ENCODE measurements at places on chromosomes 1 and 21.
A peak's percentile ranks its signal among the peaks of the same experiment; 100 is the strongest.

DNA sequence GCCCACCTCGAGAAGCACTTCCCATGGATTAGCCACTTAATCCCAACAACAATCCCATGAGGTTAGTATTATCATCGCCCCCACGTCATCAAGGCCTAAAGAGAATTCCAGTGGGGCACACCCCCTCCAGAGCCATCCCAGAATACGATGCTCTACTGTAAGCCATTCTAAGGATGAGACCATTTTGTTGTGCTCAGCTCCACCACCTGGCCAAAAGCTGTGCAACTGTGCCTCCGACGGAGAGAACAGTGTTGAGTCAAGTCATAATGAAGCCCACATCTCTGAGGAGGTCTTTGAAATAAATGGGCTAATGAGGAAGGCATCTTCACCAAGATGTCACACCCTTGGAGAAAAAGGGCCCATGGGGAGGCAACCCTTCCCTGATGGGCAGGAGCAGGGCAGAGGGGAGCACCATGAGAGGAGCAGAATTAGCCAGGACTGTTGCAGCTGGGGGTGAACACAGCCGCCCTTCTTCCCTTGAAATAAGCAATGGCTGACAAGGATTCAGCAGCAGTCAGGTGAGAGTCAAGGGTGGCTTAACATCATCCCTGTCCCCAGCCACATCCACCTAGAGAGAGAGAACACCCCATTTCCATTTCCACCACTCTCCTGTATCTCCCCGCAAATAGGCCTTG is 14.6 kb downstream of the SYF2 start:
- no peak for DNase-seq

DNA sequence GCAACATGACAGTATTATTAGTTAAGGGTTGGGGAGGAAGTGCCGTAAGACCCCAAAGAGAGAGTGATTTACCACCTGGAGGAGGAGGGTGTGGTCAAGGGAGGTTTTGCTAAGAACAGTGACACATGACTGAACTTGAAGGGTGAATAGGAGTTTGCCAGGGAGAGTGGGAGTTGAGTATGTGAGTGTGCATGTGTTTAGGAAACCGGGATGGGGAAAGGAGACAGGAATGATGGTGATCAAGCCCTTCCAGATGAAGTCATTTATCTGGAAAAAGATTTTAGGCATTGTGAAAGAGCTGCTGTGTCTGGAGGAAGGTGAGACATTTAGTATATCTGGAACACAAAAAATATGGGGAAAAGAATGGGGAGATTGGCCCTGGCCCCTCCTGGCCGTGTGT is 28.1 kb upstream of the IL10 start:
- no peak for DNase-seq

- no peak for DNase-seq
These were observed 258.3 kb upstream of the SGIP1 start for GRCh38 chr1:66275601-66276023.

- peak; percentile 85 for DNase-seq
These were observed 11.5 kb downstream of the ADAMTSL4 start for GRCh38 chr1:150560576-150561253.

- no peak for DNase-seq
These were observed 106.0 kb downstream of the ADAMTS1 start for GRCh38 chr21:26739189-26739588.

DNA sequence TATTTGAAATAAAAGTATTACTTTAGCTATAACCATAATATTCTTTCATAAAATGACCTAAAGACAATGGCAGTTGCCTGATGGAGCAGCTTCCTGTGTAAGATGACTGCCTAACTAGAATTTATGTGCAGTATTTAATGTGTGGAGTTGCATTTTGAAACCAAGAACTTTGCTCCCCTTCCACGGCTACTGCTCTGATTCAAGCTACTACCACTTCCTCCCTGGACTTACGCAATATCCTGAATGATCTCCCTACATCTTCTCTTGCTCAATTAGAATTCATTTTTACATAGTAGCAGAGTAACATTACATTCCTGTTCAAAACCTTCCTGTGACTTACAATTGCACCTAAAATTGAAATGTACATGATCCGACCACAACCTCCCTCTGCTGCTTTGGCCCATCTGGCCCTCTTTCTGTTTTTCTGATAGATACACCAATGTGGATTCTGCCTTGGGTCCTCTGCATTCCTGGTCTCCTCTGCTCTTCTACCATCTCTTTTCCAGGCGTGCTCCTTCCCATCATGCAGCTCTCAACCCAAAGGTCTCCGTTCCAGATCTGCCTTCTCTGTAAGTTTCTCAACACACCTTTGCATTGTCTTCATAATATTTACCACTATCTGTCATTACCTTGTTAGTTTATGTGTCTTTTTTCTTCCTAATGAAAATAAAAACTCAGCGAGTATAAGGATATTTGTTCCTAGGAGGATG is 47.4 kb upstream of the USP25 start:
- DNase-seq, result no peak

DNA sequence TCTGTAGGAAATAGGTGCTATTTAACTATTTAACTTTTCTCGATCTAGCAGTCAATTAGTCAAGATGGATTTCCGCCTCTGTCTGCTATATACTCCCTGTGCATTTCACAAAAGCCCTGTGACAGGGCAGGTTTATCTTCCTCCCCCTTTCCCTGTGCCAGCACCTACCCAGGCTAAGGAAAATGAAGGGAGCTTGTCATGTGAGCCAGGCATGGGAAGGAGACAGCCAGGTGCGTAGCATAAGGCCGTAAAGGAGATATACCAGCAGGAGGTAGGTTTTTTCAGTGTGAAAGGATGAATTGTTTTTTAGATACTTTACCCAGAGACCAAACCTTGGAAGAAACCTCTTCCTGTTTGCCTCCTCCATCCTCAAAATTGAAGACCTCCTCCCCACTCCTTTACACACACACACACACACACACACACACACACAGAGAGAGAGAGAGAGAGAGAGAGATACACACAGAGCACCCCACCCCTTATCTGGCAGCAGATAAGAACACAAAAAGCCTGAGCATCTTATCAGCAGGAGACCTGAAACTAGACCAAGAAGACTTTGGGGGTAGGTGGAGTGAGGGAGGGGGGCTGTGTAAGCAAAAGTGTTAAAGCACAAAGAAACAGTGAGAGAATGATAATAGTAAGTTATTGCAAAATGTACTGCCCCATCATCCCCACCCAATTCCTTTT is 12.0 kb upstream of the TARBP1 start:
- DNase-seq, result no peak

- peak; percentile 31 for DNase-seq
These were observed 57.9 kb downstream of the EPRS1 start for GRCh38 chr1:219988387-219988786.

- DNase-seq, result no peak
These were observed 55.5 kb upstream of the DNAJC6 start for GRCh38 chr1:65253800-65254319.

DNA sequence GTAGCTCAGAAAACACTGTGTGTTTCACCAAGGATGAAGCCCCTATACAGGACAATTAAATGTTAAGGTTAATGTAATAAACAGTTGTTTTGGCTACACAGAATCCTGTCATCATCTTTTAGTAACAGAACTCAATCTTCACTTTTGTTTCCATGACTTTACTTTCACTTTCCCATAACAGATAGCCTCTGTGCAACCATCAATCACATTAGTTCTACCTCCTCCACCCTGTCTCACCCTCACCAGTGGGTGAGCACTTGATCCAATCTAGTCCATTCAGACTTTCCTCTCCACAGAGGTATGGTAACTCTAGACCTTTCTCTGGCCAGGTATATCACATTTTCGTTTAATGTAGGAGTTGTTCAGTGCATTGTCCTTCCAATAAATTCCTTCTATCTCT is 1018.5 kb downstream of the ADGRL2 start:
- DNase-seq, result peak; percentile 5

DNA sequence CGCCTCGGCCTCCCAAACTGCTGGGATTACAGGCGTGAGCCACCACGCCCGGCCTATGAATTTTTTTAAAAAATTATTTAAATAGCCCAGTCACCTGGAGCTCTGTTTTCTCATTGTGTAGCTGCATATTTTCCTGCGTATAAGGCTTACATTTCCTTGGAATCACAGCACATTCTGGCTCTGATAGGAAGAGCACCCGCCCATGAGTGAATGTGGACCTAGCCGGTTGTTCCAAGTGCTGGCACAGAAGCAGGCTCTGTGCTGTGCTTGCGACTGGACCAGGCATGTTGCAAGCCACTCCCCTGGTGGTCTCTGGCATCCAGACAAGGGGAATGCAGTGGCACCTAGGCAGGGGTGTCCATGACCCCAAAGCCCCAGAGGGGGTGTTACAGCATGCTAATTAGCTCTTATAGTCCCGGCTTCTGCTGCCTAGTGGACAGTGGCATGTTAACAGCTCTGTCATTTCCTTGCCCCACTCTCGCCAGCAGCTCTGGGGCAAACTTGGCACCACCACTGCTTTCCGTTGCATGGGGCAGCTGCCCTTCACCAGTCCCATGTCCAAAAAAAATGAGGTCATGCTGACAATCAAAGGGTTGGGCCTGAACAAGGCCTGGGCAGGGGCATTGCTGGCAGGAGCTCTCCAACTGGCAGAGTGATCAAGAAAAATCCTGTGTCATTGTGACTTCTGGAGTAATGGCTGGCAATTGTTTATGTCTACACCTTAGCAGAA is 5.2 kb upstream of the VTCN1 start:
- DNase-seq, result no peak

- no peak for DNase-seq
These were observed 14.9 kb upstream of the ZNF683 start for GRCh38 chr1:26387447-26387846.

Measured in GM10248 (cell line).